Naive thymus-derived CD4-positive, alpha-beta T cell (primary cell): ENCODE measurements at places on chromosomes 6 and 20.

GRCh38 chr6:160431226-160431625 lies 83.0 kb downstream of the SLC22A3 start:
- DNase-seq: no peak

- DNase-seq: no peak
These were observed 47.4 kb downstream of the AIG1 start for GRCh38 chr6:143107911-143108761.

DNA sequence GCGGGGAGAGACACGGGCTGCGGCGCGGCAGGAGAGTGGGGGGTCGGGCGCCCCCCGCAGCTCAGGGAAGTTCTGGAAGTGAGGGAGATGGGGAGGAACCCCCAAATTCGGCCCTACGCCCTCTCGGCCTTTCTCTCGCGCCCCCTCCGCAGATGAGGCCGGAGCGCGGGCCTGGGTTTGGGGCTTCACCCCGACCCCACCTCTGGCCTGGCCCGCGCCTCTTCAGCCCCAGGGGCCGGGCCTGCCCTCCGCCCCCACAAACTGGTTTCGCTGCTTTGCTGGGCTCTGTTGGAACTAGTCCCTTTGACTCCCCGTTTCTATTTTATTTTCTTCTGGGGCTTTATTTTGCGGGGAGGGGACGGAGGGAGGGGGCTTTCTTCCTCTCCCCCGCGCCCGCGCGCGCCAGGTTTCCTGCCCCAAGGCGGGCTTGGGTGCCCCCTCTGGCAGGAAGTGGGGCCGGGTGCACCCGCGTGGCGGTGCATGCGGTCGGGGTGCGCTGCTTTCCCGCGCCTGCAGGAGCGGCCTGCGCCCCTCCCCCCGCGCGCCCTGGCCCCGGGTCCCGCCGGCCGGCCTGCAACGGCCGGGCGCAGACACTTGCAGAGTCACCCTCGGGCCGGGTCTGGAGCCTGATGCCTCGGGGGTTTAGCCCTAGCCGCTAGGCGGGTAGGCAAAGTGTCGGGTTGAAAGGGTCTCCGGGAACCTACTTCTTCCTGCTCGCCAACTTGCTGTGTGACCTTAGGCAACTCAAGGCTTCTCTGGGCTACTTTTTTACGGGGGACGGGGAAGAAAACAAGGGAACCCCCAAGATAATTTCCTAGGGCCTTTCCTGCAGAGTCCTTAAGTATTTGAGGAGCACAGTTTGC lies 1.3 kb downstream of the HMGA1 start:
- DNase-seq: peak; percentile 79

DNA sequence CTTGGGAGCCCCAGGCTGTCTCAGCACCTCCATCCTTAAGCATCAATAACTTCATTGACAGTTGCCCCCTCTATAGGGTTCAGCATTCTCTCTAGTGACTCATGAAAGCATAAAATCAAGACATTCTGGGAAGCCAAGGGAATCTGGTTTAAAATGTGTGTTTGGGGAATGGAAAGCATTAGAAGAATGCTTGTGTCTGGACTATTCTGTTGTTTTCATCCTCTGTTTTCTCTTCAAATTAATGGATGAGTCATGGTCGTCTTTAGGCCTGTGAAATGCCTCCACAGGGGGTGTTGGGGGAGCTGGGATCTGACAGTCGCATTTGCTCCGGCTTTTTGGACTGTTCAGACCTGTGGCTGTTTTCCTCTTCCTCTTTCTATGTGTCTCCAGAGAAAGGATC lies 279.7 kb downstream of the CDC5L start:
- DNase-seq: no peak

- DNase-seq: no peak
These were observed 224.4 kb downstream of the BCAS1 start for GRCh38 chr20:53845980-53846379.

DNA sequence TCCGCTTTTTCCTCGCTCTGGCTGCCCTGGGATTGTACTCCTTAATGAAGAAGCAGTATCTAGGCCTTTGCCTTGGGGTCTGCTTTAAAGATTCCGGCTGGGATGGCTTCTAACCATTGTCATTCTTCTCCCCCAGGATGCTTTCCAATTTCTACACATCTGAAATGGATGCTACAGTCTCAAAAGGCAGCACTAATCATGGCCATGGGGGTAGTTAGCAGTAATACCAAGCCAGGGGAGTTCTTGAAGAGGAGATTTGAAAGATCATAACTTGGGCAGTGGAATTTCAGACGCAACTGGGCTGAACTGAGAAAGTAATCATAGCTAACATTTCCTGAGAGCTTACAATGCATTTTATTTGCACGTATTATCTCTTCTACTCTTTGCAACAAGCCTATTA lies 3.4 kb upstream of the PFDN4 start:
- DNase-seq: no peak

- no peak for DNase-seq
These were observed 9.1 kb downstream of the GRIK2 start for GRCh38 chr6:101402622-101403031.

- DNase-seq: no peak
These were observed 10.5 kb upstream of the ZNF334 start for GRCh38 chr20:46523696-46524328.

GRCh38 chr6:89843070-89843469 lies 13.4 kb downstream of the CASP8AP2 start:
- no peak for DNase-seq

- DNase-seq: no peak
These were observed 104.2 kb downstream of the ANKS1A start for GRCh38 chr6:34993213-34993612.

- no peak for DNase-seq
These were observed 56.5 kb upstream of the KCNK16 start for GRCh38 chr6:39378960-39379425.

DNA sequence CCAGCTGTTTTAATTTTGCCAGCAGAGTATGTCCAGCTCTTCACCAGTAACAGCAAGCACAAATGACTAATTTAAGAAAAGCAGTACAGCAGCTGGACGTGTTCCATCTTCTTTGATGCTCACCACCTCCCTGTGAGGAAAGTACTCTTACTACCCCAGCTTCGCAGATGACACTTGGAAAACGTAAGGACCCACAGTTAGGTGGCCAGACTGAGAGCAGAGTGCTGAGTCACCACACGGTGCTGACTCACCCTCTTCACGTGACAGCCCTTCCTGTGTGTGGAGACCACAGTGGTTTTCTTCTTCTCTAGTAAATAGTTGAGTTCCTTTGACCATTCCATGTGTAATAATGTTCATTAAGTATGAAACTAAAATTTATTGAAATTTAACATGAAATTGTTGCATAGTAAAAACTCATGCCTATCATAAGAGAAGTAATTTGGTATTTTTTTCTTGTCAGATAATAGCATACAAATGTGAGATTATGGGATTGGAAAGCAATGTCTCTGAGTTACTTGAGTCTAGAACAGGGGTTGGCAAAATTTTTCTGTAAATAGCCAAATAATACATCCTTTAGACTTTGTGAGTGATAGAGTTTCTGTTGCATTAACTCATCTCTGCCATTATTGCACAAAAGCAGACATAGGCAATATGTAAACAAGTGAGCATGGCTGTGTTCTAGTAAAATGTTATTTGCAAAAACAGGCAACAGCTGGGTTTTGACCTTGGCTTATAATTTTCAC lies 76.6 kb downstream of the SLX4IP start:
- no peak for DNase-seq

DNA sequence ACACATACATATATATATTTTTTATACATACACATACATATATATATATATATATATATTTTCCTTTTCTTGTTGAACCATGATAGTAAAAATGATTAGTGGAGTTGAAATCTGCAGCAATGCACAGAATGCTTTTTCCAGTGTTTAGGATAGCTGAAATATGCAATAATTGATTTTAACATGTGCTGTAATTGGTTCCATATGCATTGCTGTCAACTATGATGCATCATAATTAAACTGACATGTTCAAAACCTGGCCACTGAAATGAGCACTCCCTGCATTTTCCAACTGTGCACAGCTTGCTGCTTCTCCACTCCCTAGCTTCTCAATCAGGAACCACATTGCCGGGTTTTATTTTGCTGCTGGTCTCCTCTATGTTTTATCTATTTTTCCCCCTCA lies 358.3 kb downstream of the PAX1 start:
- no peak for DNase-seq

DNA sequence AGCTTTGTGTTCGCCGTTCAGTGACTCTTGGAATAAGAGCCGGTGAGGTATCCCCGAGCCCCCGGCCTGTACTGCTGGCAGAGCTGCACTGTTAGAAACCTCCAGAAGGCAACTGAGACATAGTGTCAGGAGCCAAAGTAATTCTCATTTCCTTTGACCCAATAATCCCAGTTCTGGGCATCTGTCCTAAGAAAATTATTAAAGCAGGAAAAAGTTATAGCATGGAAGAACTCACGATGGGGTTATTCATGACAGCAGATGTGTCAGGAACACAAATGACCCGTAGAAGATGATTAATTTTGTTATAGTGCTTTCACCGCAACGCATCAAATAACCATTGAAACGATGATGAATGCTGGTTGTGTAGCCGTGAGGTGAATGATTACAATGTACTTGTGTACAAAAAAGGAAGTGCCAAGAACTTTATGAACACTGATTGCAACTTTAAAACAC lies 20.3 kb downstream of the CYP21A2 start:
- DNase-seq: no peak

- no peak for DNase-seq
These were observed 17.5 kb upstream of the SLC22A2 start for GRCh38 chr6:160276126-160276525.

DNA sequence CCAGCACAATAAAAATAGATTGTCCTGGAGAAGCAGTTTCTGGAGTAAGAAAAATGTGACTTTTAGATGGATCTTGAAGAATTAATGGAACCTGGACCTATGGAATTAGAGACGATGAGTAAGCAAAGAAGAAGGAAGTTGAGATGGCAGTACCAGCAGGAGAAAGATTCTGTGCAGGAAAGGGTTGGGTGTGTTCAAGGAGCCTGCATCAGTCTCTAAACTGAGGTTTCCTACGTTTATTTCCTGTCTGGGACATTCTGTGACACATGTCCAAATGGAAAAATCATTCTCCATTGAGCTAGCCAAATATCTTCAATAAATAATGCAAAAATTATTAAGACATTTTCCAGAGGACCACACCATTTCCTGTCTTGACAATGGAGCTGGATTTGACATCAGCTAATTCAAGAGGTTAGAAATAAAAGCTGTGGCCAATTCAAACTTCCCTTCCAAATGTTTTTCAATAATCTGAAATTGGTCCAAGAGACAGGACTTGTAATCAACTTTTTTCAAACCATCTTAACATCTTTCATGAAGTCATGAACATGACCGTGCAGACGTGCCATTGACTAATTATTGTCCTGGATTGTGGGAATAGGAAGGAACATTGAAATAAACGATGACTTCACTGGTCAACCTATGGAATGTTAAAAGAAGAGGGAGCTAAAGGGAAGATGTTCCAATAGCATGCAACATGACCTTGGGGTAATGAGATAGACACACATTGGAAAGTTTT lies 198.3 kb downstream of the ZNF217 start:
- no peak for DNase-seq

GRCh38 chr6:97189767-97190166 lies 93.2 kb downstream of the MMS22L start:
- no peak for DNase-seq

GRCh38 chr6:123321020-123321419 lies 315.7 kb downstream of the TRDN start:
- DNase-seq: no peak

GRCh38 chr6:163929538-163929937 lies 515.0 kb downstream of the QKI start:
- DNase-seq: no peak

GRCh38 chr6:41759106-41759904 lies 12.1 kb upstream of the PGC start:
- no peak for DNase-seq

DNA sequence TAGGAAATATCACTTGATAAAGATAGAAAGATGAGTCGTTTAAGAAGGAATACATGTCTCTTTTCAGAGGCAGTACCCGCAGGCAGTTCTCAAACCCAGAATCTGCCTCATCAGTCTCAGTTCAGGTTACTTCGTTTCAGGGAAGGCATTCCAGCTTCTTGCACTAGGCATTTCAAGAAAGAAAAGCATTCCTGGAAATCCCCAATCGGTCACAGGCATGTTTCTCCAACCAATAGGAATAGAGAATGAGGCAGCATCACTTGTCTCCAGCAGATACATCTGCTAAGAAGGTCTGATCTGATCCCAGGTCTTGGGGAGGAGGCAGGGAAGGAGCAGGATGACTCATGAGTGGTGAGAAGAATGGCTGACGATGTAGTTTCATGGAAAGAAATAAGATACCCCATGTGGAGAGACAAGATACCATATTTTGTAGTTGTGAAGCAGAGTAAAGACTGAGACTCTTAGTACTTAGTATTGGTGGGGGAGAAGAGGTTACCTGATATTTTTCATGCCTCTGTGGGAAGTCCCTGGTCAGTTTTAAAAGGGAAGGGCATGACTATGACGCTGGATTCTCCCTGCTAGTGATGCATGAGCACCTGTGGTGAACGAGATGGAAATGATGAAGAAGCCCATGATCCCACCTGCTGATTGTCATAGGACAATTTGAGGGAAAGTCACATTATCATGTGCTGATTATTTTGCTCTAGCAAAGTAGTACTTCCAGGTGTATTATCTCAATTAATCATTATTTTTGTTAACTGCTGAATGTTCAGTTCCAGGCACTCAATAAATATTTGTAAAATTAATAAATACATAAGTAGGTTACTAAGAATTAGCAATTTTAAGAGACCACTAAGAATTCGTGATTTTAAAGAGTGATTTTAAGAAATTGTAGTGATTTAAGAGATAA lies 20.3 kb upstream of the HLA-DRB1 start:
- peak; percentile 39 for DNase-seq

- no peak for DNase-seq
These were observed 8.0 kb upstream of the UBE2J1 start for GRCh38 chr6:89360415-89360999.

- no peak for DNase-seq
These were observed 98.8 kb downstream of the ASXL1 start for GRCh38 chr20:32456869-32457478.

DNA sequence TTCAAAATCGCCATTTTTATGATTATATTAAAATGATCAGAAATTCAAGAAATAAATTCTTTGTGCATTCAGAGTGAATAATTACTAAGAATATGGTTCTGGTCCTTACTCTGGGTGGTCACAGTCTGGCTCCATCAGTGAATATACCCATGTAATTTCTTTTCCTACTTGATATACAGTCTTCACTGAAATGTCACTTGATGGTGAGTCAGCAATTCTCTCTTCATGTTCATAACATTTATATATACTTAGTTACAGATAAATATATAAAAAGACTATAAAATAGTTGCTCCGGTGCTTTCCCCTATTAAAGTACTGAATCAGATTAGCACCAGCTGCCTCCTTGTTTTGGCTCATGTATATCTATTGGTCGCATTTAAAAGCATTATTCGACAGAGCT lies 56.4 kb upstream of the MTRF1L start:
- DNase-seq: no peak

- no peak for DNase-seq
These were observed 293.8 kb downstream of the ZNF217 start for GRCh38 chr20:53299831-53300230.
